ENCODE measurements at places on chromosomes 16 and 17. TPM values are rescaled to one million over a fixed set of nuclear protein-coding genes. Genes with fewer than 3 reads are reported as not detected.

HOXB8 gene
- total RNA-seq = 1.9 TPM

SMIM22 gene
- total RNA-seq = not detected

EVI2A gene
- 15.5 TPM for total RNA-seq

TMEM88 gene
- total RNA-seq = 28.6 TPM

RASD1 gene
- total RNA-seq = 50.1 TPM

HOXB6 gene
- total RNA-seq = 16.8 TPM

AIPL1 gene
- total RNA-seq = not detected

WNT9B gene
- 0.57 TPM for total RNA-seq

C16orf89 gene
- 31.6 TPM for total RNA-seq

GRCh38 chr17:78595135-78595810 lies 18.1 kb upstream of the DNAH17 start:
- no peaks in the 10 kb centered on the region for H3K36me3 ChIP-seq
- H3K4me1 ChIP-seq = no peaks in the 10 kb centered on the region
- DNase-seq = no peak
- no peak overlapping the region for H3K27ac ChIP-seq

DNA sequence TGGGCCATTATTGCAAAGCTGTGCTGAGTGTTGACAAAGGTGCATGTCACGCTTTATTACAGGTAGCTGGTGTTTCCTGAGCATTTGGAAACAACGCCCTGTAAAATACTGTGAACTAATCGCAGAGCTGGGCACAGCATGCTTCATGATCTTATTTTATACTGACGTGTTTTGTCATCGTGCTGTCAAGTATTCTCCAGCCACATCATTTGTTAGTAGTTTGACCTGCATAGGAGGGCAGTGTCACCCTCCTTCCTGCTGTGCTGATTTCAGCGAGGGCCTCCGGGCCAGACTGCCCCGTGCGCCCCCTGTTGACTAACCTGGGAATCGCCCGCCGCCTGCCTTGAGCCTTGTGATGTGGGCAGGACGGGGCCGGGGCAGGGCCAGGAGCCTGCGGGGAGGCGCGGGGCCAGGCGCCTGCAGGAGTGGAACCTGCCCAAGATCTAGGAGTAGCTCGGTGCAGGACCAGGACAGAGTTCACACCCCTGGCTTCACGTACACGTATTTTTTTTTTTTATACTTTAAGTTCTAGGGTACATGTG lies 820.7 kb downstream of the KCNJ18 start:
- no peaks in the 10 kb centered on the region for H3K36me3 ChIP-seq
- H3K4me3 ChIP-seq = no peak overlapping the region
- H3K27ac ChIP-seq = no peak overlapping the region
- no peaks in the 10 kb centered on the region for H3K27me3 ChIP-seq
- DNase-seq = no peak

- H3K36me3 ChIP-seq = no peaks in the 10 kb centered on the region
- DNase-seq = peak; percentile 94
- H3K27me3 ChIP-seq = no peaks in the 10 kb centered on the region
- H3K4me3 ChIP-seq = peak within 1 kb of the TSS; percentile 90
- peak within 1 kb of the TSS; percentile 94 for H3K27ac ChIP-seq
Measured at GRCh38 chr17:57987581-57988300, at the start of gene VEZF1. Gene VEZF1 (minus strand): TSS chr17:57988254. CDS start chr17:57988111, 143 bp downstream.

- H3K27me3 ChIP-seq = peaks cover 2% of the 10 kb centered on the region
- H3K4me3 ChIP-seq = no peak overlapping the region
- no peak for DNase-seq
- no peaks in the 10 kb centered on the region for H3K36me3 ChIP-seq
Measured at GRCh38 chr17:66975614-66976378, 11.3 kb downstream of the CACNG4 start.

- H3K27ac ChIP-seq = no peak overlapping the region
- no peaks in the 10 kb centered on the region for H3K4me1 ChIP-seq
- DNase-seq = no peak
Measured at GRCh38 chr16:88013091-88013609, 61.9 kb downstream of the BANP start.

GRCh38 chr16:4093495-4094126 lies 22.6 kb downstream of the ADCY9 start:
- H3K4me3 ChIP-seq = no peak overlapping the region
- DNase-seq = peak; percentile 79
- H3K36me3 ChIP-seq = no peaks in the 10 kb centered on the region
- H3K4me1 ChIP-seq = peaks cover 10% of the 10 kb centered on the region
- peak overlapping the region; percentile 89 for H3K27ac ChIP-seq

DNA sequence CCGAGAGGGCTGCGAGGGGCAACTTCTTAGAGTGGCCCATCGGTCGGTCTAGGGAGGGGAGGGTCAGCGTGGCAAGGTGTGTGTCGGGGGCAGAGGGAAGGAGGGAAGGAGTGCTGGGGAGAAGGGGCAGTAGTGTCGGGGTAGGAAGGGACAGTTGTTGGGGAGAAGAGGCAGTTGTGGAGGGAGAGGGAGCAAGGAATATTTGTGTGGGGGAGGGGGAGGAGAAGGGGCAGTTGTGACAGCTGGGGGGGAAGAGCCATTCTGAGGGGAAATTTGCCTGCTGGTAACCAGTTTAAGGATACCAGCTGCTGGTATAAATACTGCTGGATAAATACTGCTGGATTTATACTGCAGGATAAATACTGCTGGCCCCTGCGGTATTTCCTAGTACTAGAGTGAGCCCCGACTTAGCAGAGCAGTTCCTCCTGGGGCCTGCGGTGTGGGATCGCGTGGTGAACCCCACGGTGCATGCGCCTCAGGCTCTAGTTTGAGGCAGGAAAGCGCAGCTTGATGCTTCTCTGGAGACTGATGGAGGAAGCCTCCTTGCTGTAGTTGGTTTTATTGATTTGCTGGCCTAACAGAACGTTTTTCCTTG lies 309 bp downstream of the DNAH2 start:
- peak overlapping the region; percentile 49 for H3K4me3 ChIP-seq
- DNase-seq = no peak
- H3K36me3 ChIP-seq = no peaks in the 10 kb centered on the region
- no peaks in the 10 kb centered on the region for H3K27me3 ChIP-seq
- H3K4me1 ChIP-seq = no peaks in the 10 kb centered on the region

- H3K4me3 ChIP-seq = no peak overlapping the region
- no peaks in the 10 kb centered on the region for H3K27me3 ChIP-seq
- peaks cover 2% of the 10 kb centered on the region for H3K36me3 ChIP-seq
- no peak for DNase-seq
- H3K4me1 ChIP-seq = no peaks in the 10 kb centered on the region
Measured at GRCh38 chr17:16448490-16448889, 33.1 kb downstream of the TRPV2 start.

DNA sequence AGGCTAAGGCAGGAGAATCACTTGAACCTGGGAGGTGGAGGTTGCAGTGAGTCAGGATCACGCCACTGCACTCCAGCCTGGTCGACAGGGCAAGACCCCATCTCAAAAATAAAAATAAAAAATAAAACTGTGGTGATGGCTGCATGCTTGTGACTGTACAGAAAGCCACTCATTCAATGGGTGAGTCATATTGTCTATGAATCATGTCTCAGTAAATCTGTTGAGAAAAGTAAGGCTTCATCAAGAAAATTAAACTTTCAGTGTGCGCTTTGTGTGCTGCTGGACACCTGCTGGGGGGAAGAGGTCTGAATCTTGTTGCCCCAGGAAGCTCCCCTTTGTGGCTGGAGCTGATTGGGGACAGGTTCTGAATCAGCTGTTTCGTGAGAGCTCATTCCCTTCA lies 11.3 kb downstream of the NUBP1 start:
- H3K27ac ChIP-seq = no peak overlapping the region
- H3K4me3 ChIP-seq = no peak overlapping the region
- no peaks in the 10 kb centered on the region for H3K4me1 ChIP-seq
- H3K36me3 ChIP-seq = peaks cover 7% of the 10 kb centered on the region

DNA sequence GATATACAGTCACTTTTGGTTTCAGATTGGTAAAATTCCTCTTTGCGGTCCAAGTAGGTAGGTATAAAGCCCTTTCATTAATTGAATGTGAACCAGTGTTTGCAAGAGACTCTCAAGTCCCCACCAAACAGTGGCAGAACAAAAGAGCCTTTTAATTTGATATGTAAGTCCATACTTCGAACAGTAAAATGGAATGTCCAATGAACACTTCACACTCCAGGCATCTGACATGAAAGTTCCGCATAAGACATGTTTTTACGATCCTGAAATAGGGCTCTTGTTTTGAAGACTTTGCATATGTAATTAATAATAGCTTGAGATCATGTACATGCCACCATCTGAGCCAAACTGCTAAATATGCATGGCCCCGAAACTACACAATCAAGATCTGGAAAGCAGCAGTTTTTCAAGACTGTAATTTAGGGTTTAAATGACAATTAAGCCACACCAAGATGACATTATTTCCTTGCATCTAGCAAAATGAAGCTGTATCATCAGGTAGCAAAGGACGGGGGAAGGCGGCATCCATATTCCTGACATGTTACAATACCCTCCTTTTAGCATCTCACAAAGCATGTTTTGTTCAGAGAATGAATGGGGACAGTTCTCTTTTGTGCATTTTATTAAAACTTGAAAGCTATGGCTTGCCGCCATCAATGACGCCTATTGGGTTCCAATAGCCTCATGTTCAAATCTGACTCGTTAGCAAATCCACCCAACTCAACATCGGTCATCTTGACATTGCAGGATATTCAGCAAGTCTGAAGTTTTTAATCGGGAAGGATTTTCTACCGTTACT lies 39.4 kb downstream of the LITAF start:
- no peak overlapping the region for H3K4me3 ChIP-seq
- peaks cover 12% of the 10 kb centered on the region for H3K36me3 ChIP-seq
- H3K27me3 ChIP-seq = no peaks in the 10 kb centered on the region
- H3K4me1 ChIP-seq = no peaks in the 10 kb centered on the region
- peak overlapping the region; percentile 49 for H3K27ac ChIP-seq

- DNase-seq = no peak
- H3K27ac ChIP-seq = no peak overlapping the region
- no peaks in the 10 kb centered on the region for H3K36me3 ChIP-seq
- H3K4me1 ChIP-seq = no peaks in the 10 kb centered on the region
- no peaks in the 10 kb centered on the region for H3K27me3 ChIP-seq
Measured at GRCh38 chr17:60534010-60534555, 8.0 kb upstream of the APPBP2 start.

- no peak overlapping the region for H3K27ac ChIP-seq
- no peaks in the 10 kb centered on the region for H3K27me3 ChIP-seq
- no peak for DNase-seq
- H3K36me3 ChIP-seq = no peaks in the 10 kb centered on the region
- H3K4me3 ChIP-seq = no peak overlapping the region
Measured at GRCh38 chr17:38667099-38667786, 7.5 kb downstream of the EPOP start.

DNA sequence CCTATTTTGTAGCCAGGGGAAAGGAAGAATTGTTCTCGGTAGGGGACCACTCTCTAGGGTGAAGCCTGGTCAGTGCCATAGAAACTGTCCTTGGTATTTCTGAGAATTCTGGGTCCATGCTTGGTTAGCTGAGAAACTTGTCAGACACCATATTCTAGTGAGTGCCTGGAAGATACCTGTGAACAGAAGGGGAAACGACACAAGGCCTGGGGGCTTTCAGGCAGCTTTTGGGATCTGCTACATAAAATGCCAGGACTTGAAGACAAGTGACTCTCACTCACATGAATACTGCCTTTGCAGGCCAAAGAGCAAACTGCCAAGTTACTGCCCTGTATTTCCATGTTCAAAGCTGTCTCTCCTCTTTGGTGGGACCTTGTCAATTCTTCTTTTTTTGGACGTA lies 18.3 kb downstream of the ODF4 start:
- H3K4me3 ChIP-seq = no peak overlapping the region
- DNase-seq = no peak
- no peaks in the 10 kb centered on the region for H3K36me3 ChIP-seq
- no peaks in the 10 kb centered on the region for H3K27me3 ChIP-seq
- no peak overlapping the region for H3K27ac ChIP-seq
- no peaks in the 10 kb centered on the region for H3K4me1 ChIP-seq

DNA sequence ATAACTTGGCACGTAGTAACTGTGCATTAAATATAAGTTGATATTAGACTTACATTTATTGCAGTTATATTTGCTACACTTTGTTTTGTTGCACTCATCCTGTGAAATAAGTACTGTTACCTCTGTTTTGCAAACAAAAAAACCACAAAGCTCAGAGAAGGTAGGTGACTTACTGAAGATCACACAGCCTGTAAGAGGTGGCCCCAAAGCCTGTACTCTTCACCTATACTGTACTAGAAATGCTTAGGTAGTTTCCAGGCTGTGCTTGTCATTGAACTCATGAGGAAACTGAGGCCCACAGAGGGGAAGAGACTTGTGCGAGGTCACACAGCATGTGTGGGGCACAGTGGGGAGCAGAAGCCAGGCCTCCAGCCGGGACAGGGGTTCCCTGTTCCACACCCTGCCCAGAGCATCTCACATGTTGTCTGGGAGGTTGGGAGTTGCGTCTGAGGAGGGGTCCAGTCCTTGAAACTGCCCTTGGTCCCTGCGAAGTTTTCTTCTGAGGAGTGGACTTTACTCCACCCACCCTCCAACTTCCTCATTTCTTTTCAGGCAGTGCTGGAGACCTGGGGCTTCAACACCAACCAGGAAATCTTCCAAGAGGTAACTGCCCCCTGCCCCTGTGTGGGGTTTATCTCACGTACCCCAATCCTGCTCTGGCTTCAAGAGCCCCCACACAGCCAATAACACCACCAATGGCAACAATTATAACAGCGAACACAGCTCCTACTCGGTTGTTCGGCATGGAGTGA lies 13.0 kb downstream of the CETP start:
- DNase-seq = peak; percentile 27
- H3K27me3 ChIP-seq = no peaks in the 10 kb centered on the region
- no peaks in the 10 kb centered on the region for H3K36me3 ChIP-seq

- H3K36me3 ChIP-seq = no peaks in the 10 kb centered on the region
- H3K27ac ChIP-seq = no peak overlapping the region
- H3K4me1 ChIP-seq = no peaks in the 10 kb centered on the region
- no peak overlapping the region for H3K4me3 ChIP-seq
Measured at GRCh38 chr17:67503184-67503583, 126.1 kb downstream of the PITPNC1 start.

DNA sequence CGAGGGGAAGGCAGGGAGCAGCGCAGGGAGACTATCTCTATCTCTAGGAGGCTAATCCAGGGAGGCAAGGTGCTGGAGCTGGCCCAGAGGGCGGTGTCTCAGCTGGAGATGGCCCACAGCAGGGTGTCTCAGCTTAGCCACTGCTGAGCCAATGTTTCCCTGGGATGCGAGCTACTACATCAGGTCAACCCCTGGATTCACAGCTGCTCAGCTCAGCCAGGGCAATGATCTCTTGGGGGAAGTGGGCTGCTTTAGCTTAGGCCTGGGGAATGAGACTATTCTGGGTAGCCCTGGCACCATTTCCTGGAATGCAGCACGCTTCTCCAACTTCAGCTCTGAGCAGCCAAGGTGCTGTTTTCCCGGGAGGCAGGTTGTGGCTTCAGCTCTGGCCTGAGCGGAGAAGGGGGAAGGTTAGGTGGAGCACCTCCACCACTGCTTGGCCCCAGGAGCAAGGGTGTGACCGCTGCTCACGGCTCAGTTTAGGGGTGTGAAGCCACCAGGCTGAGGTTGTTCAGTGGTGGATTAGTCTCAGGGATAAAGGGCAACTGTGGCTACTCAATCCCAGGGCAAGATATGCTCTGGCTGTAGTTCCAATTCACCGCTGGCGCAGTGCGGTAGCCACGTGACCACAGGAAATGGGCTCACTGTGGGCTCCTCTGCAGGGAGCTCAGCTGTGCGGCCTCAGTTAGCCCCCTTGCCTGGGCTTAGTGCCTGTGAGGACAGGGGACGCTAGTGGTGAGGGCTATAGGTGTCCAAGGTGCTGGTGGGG lies 5.2 kb upstream of the PRSS21 start:
- H3K27me3 ChIP-seq = no peaks in the 10 kb centered on the region
- no peaks in the 10 kb centered on the region for H3K36me3 ChIP-seq
- peak; percentile 30 for DNase-seq
- H3K27ac ChIP-seq = no peak overlapping the region

GRCh38 chr17:55167024-55167725 lies 97.6 kb upstream of the HLF start:
- H3K4me3 ChIP-seq = no peak overlapping the region
- no peak overlapping the region for H3K27ac ChIP-seq
- no peaks in the 10 kb centered on the region for H3K4me1 ChIP-seq
- no peak for DNase-seq
- H3K27me3 ChIP-seq = no peaks in the 10 kb centered on the region
